ENCODE measurements at places on chromosomes 7 and 10.

DNA sequence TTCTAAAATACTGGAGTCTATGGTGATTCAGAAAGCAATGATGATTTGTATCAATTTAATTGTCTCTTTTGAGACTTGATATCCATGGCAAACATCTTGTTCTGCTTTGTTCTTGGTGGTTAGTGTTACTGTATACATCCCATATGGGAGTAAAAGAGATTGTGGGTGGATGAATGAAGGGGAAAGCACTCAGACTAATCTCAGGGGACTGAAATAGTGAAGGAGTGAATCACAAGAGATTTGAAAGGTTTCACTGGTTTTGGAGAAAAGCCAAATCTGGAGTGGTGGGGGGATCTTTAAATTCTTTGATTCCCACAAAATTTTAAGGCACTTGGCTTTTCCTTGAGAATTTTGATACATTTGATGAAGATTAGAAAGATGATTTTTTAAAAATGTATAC, 369.4 kb downstream of the INHBA start:
- peak; percentile 69 for DNase-seq

DNA sequence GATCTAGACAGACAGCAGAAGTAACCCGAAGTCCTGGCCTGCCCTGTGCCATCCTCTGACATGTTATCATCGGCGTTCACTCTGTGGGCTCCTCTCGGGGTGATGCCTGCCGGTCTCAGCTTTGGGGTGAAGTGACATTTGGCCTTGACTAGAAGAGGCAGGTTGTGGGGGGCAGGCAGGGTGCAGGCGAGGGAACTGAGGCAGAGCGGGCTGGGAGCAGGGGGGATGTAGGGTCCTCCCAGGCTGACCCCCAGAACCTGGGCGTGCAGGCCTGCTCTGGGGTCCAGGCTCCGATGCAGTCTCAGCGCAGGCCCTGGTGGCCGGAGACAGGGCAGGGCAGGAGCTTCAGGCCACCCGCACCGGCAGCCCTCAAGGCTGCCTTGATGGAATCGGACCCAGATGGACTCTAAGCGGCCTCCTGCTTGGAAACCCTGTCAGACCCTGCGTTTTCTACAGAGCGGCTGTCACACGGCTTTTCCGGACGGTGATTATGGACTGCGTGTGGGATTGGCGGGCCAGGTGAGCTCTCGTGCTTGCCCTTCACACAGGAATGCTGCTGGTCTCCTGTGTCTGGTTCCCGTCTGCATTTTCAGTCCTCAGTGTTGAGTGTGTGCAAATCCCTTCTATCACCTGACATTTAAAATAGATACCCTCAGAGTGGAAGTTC, 842 bp upstream of the JAKMIP3 start:
- no peak for DNase-seq

DNA sequence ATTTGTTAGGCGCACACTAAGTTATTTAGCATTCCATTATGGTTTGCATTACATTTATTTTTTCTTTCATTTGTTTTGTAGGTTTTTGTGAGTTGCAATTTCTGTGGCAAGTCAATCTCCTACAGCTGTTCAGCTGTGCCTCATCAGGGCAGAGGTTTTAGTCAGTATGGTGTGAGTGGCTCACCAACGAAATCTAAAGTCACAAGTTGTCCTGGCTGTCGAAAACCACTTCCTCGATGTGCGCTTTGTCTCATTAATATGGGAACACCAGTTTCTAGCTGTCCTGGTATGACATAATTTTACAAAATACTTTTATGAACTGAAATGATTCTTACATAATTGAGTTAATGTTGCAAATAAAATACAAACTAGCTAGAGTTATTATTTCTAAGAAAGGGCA, 29.5 kb downstream of the MIOS start:
- DNase-seq, result no peak

- no peak for DNase-seq
These were observed 20.2 kb downstream of the PDZD8 start for GRCh38 chr10:117355072-117355471.

- DNase-seq, result no peak
These were observed 855 bp downstream of the ATP6V1F start for GRCh38 chr7:128863433-128863989.

GRCh38 chr7:92754919-92755581, 81.3 kb downstream of the CDK6 start:
- DNase-seq, result no peak

GRCh38 chr10:43137717-43138020, 576 bp upstream of the CSGALNACT2 start:
- no peak for DNase-seq

DNA sequence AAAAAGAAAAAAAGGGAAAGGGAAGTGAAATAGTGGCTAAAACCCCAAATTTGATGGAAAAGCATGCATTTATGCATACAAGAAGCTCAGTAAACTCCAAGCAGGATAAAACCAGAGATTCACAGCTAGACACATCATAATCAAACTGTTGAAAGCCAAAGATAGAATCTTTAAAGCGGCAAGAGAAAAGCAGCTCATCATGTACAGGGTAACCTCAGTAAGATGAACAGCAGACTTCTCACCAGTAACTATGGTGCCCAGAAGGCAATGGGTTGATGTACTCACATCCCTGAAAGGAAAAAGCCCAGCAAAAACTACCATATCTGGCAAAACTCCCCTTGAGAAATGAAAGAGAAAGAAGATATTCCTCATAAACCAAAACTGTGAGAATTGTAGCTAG, 60.4 kb downstream of the TPST1 start:
- DNase-seq, result no peak

- DNase-seq, result no peak
These were observed 37.0 kb downstream of the SEC61G start for GRCh38 chr7:54722026-54722425.

DNA sequence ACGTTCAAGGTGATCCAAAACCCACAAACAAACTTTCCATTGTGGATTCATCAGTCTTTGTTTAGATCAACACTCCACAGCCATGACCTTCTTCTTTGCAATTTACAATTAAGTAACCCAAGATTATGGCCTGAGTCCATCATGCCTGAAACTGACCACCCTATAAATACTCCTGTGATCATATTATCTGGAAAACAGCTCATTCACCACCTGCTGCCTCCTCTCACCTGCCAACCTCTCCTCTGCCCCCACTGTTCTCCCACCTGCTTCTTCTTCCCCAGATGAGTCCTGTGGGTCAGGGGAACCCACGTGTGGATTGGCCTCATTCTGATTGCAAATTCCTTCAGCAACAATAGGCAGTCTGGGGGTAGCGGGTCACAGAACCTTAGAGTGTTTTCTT, 81.4 kb downstream of the ABLIM1 start:
- no peak for DNase-seq

GRCh38 chr7:142722248-142722794, 27.0 kb upstream of the PRSS1 start:
- DNase-seq, result no peak
